Stomach (tissue), 19 donors: ENCODE measurements at places on chromosomes 7 and 10.

- H3K4me1 ChIP-seq = peaks cover 9% of the 10 kb centered on the region
- H3K4me3 ChIP-seq = no peak overlapping the region
- H3K27ac ChIP-seq = no peak overlapping the region
- no peak for DNase-seq
Observed at GRCh38 chr10:88555190-88555908, 27.8 kb downstream of the RNLS start.

DNA sequence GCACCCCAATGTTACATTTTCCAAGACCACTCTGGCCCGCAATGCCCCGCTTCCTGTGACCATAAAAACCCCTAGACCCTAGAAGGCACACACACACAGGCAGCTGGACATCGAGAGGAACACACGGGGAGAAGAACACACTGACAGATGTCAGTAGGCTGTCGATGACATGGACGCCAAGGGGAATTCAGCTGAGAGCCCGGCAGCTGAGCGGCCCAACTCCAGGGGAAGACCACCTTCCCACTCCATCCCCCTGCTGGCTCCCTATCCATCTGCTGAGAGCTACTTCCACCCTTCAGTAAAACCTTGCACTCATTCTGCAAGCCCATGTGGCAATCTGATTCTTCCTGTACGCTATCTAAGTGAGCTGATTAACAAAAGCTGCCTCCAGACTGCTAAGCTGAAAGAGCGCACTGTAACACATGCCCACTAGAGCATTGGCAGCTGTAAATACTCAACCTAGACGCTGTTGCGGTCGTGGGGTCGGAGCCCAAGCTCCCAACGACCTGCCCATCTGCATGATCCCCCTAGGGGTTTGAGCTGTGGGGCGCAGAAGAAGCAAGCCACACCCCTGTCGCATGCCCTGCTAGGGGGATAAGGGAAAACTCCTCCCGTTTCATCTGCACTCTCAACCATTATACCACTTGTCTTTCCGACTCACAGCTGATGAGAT is 843.6 kb upstream of the POT1 start:
- no peak for DNase-seq
- no peak overlapping the region for H3K4me3 ChIP-seq
- H3K27ac ChIP-seq = no peak overlapping the region
- no peaks in the 10 kb centered on the region for H3K36me3 ChIP-seq
- no peaks in the 10 kb centered on the region for H3K27me3 ChIP-seq

- H3K27ac ChIP-seq = peak overlapping the region; percentile 64
- H3K27me3 ChIP-seq = peaks cover 56% of the 10 kb centered on the region
- DNase-seq = peak; percentile 49
- peak overlapping the region; percentile 69 for H3K4me3 ChIP-seq
- no peaks in the 10 kb centered on the region for H3K36me3 ChIP-seq
- peaks cover 62% of the 10 kb centered on the region for H3K4me1 ChIP-seq
Observed at GRCh38 chr10:7408291-7409044, 2.4 kb downstream of the SFMBT2 start.

- DNase-seq = no peak
- no peak overlapping the region for H3K4me3 ChIP-seq
- no peaks in the 10 kb centered on the region for H3K27me3 ChIP-seq
- peaks cover 56% of the 10 kb centered on the region for H3K4me1 ChIP-seq
Observed at GRCh38 chr7:70734411-70734810, 397.5 kb upstream of the GALNT17 start.

DNA sequence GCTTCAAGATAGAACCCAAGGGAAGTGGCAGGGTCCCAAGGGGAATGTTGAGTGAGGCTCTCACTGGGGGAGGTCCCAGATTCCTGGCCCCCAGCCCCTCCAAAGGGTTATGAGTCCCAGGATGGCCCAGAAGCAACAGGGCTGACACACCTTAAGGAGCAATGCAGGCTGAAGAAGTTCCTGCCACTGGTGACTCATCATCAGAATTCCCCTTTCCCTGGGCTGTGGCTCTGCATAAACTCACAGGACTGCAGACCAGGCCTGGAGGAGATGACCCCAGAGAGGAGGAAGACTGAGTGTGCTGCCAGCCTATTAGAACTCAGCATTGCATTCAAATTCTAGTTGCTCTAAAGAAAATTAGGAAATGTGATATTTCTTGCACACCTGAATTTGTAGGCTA is 126.7 kb downstream of the DPP6 start:
- no peak overlapping the region for H3K27ac ChIP-seq
- H3K27me3 ChIP-seq = peaks cover 6% of the 10 kb centered on the region
- H3K36me3 ChIP-seq = no peaks in the 10 kb centered on the region
- H3K4me1 ChIP-seq = no peaks in the 10 kb centered on the region

- no peak overlapping the region for H3K4me3 ChIP-seq
- DNase-seq = no peak
- H3K27ac ChIP-seq = no peak overlapping the region
- no peaks in the 10 kb centered on the region for H3K27me3 ChIP-seq
- no peaks in the 10 kb centered on the region for H3K36me3 ChIP-seq
Observed at GRCh38 chr7:37320140-37320847, 128.4 kb downstream of the ELMO1 start.

DNA sequence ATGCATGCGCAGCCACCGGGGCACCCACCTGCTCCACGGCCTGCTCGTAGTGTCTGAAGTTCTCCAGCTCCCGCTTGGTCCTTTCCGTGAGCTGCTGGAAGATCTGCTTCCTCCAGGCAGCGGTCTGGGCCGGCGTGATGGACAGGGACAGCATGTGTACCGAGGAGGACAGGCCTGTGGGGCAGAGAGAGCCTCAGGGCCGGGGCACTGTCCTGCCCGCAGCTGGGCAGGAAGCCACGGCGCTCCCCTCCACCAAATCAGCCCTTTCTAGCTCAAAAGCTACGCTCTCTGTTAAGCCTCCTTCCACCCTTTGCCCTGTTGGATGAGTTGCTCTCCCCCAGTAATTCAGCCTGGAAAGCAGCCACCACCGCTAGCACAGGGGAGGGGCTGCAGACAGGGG is 19.2 kb downstream of the TECPR1 start:
- H3K4me3 ChIP-seq = no peak overlapping the region
- H3K4me1 ChIP-seq = no peaks in the 10 kb centered on the region
- H3K36me3 ChIP-seq = peaks cover 84% of the 10 kb centered on the region
- no peak overlapping the region for H3K27ac ChIP-seq

GRCh38 chr10:33882996-33883395 is 548.5 kb upstream of the NRP1 start:
- no peak overlapping the region for H3K4me3 ChIP-seq
- no peak overlapping the region for H3K27ac ChIP-seq
- no peaks in the 10 kb centered on the region for H3K27me3 ChIP-seq
- H3K4me1 ChIP-seq = no peaks in the 10 kb centered on the region
- H3K36me3 ChIP-seq = no peaks in the 10 kb centered on the region
- DNase-seq = no peak

GRCh38 chr7:102875700-102876295 is 37.0 kb upstream of the LRRC17 start:
- peaks cover 28% of the 10 kb centered on the region for H3K4me1 ChIP-seq
- H3K27ac ChIP-seq = peak overlapping the region; percentile 61
- no peaks in the 10 kb centered on the region for H3K27me3 ChIP-seq
- DNase-seq = peak; percentile 27
- no peaks in the 10 kb centered on the region for H3K36me3 ChIP-seq

- peak; percentile 77 for DNase-seq
- H3K4me1 ChIP-seq = peaks cover 22% of the 10 kb centered on the region
- H3K4me3 ChIP-seq = peak within 1 kb of the TSS; percentile 63
- H3K36me3 ChIP-seq = no peaks in the 10 kb centered on the region
- no peaks in the 10 kb centered on the region for H3K27me3 ChIP-seq
Observed at GRCh38 chr10:51074238-51075028, at the start of gene PRKG1. PRKG1 (plus strand) TSS chr10:51074487.

- peaks cover 14% of the 10 kb centered on the region for H3K27me3 ChIP-seq
- peak overlapping the region; percentile 43 for H3K4me3 ChIP-seq
- no peak overlapping the region for H3K27ac ChIP-seq
- H3K4me1 ChIP-seq = peaks cover 14% of the 10 kb centered on the region
- H3K36me3 ChIP-seq = no peaks in the 10 kb centered on the region
Observed at GRCh38 chr7:100493476-100494264, 9.9 kb downstream of the NYAP1 start.

DNA sequence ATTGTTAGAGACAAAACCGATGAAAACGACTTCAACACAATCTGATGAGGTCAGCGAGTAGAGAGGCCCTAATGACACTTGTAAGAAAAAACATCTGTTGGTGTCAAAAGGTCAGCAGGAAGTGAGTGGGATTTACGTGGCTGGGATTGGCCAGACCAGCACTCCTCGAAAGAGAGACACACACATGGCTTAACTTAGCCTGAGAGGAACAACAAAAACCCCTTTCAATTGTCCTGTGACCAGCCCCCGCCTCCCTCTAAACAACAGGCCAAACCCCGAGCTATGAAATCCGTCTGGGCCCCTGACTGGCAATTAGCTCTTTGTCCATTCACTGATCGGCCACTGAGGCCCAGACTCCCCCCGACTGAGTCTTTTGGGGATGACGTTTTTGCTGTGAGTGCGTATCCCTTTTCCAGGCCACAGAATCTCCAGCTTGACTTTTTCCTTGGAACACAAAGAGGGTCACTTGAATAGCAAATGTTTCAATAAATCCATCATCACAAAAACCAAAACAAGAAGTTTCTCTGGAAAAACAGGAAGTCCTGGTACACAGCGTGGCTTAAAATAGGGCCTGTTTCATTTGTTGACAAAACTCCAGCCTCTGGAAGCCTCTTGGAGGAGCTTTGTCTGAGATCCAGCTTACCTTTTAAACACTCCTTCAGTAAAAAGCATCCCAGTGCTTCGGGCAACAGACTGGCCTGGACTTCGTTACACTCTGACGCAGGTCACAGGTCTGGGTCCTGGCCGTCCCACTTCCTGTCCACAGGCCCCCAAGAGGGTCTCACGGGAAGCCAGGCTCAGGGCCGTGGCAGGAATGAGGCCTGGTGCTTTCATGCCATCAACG is 103.0 kb downstream of the CTBP2 start:
- H3K4me1 ChIP-seq = peaks cover 70% of the 10 kb centered on the region
- H3K27me3 ChIP-seq = no peaks in the 10 kb centered on the region
- no peak overlapping the region for H3K4me3 ChIP-seq
- peak overlapping the region; percentile 90 for H3K27ac ChIP-seq
- no peaks in the 10 kb centered on the region for H3K36me3 ChIP-seq

DNA sequence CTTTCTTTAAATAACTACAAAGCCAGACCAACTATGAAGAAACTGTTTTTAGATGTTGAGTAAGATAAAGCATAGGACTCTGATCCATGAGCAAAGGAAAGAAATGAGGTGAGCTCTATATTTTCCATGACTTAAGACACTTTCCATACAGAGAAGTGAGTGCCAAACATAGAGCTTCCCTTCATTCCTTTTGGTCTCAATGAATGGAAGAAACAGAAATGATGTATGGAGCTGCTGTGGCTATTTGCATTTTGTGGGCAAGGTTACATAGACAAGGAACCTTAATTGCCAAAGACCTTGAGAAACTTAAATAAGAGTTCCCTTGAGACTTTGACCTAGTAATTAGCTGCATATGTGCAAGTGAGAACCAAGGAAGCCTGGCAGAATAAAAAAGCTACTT is 1152.2 kb downstream of the XPNPEP1 start:
- no peak for DNase-seq
- no peak overlapping the region for H3K4me3 ChIP-seq
- no peak overlapping the region for H3K27ac ChIP-seq
- no peaks in the 10 kb centered on the region for H3K27me3 ChIP-seq
- H3K4me1 ChIP-seq = no peaks in the 10 kb centered on the region
- no peaks in the 10 kb centered on the region for H3K36me3 ChIP-seq

GRCh38 chr7:157396316-157397035 is 59.7 kb downstream of the DNAJB6 start:
- no peak overlapping the region for H3K4me3 ChIP-seq
- no peak for DNase-seq
- H3K27me3 ChIP-seq = no peaks in the 10 kb centered on the region
- peaks cover 61% of the 10 kb centered on the region for H3K36me3 ChIP-seq

GRCh38 chr7:26155531-26156375 is 3.8 kb downstream of the NFE2L3 start:
- H3K27me3 ChIP-seq = no peaks in the 10 kb centered on the region
- H3K36me3 ChIP-seq = no peaks in the 10 kb centered on the region
- H3K27ac ChIP-seq = peak overlapping the region; percentile 62
- no peak for DNase-seq

DNA sequence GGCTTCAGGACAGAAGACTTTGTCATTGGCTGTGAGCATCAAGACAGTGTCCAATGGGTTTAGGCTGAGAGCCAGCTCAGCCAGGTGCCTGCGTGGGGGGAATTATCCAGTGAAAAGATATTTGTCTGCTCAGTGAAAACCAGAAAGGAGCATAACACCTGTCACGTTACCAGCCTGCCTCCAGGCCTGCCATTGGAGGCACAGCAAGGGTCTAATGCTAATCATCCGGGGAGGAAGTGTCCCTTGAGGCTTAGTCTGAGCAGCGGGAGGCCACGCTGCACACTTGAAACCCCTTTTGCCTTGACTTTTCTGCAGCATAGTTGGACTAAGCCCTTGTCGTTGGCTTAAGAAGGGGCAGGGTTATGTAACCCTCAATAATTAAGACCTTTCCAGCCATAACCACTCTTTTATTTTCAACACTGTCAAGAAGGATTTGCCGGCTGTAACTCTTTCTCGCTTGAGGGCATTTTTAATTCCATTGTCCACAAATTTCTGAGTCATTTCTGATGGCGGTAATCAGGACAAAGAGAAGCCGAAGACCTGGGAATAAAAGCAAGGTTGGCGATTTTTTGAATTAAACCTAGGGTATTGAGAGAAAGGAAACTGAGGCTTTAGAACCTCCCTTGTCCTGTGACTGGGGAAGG is 639.6 kb upstream of the FOXK1 start:
- H3K36me3 ChIP-seq = no peaks in the 10 kb centered on the region
- H3K27me3 ChIP-seq = no peaks in the 10 kb centered on the region
- H3K27ac ChIP-seq = no peak overlapping the region
- DNase-seq = no peak

DNA sequence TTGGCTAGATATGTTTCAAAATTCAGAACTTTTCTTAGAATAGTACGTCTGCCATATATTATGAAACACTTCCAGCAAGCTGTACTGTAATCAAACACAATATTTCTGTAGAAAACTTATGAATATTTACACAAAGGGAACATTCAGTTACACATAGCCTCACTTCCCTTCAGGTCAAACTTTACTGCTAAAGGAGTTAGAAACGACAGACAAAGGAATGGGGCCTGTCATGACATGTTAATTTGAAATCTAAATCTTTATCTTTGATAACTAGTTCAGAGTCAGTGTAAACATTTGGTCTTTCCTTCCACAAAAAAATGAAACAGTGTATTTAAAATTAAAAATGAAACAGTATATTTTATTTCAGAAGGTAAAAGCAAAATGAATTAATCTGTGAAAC is 1.0 kb upstream of the CROT start:
- H3K36me3 ChIP-seq = peaks cover 22% of the 10 kb centered on the region
- no peaks in the 10 kb centered on the region for H3K27me3 ChIP-seq
- H3K4me3 ChIP-seq = peak overlapping the region; percentile 67
- H3K27ac ChIP-seq = peak overlapping the region; percentile 86
- no peak for DNase-seq
- peaks cover 12% of the 10 kb centered on the region for H3K4me1 ChIP-seq

GRCh38 chr10:75465450-75465827 is 34.0 kb downstream of the LRMDA start:
- H3K27ac ChIP-seq = no peak overlapping the region
- H3K4me3 ChIP-seq = no peak overlapping the region
- DNase-seq = no peak
- no peaks in the 10 kb centered on the region for H3K27me3 ChIP-seq
- H3K36me3 ChIP-seq = no peaks in the 10 kb centered on the region

- DNase-seq = peak; percentile 93
- no peaks in the 10 kb centered on the region for H3K36me3 ChIP-seq
- H3K4me3 ChIP-seq = no peak overlapping the region
- H3K27ac ChIP-seq = peak overlapping the region; percentile 88
- H3K4me1 ChIP-seq = peaks cover 53% of the 10 kb centered on the region
- no peaks in the 10 kb centered on the region for H3K27me3 ChIP-seq
Observed at GRCh38 chr10:3852147-3852904, 67.3 kb upstream of the KLF6 start.
